ENCODE measurements at places on chromosomes 2 and 18.

DNA sequence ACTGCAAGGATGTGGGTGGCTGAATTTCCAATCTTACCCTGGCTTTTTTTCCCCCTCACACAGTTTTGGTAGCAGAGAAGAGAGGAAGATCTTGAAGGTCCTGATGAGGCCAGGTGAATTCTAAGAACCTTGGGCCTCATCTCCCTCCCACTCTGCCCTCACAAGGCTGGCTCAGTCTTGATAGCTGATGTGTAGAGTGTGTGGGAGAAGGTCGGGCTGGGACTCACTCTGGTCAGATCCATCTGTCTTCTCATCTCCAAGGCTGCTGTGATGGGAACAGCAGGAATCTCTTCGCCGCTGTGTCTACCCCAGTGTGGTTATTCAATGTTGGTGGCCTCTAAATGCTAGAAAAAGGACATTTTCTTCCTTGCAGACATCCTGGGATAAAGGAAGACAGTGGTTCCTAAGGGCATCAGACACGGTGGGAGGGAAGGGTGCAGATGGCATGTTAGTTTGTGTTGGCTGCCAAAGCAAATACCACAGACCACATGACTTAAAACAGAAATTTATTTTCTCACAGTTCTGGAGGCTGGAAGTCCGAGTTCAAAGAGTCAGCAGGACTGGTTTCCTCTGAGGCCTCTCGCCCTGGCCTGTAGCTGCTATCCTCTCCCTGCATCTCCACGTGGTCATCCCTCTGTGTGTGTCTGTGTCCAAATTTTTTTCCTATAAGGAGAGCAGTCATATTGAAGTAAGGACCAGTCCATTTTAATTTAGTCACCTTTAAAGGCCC lies 37.6 kb upstream of the MGAT4A start:
- no peak for DNase-seq

DNA sequence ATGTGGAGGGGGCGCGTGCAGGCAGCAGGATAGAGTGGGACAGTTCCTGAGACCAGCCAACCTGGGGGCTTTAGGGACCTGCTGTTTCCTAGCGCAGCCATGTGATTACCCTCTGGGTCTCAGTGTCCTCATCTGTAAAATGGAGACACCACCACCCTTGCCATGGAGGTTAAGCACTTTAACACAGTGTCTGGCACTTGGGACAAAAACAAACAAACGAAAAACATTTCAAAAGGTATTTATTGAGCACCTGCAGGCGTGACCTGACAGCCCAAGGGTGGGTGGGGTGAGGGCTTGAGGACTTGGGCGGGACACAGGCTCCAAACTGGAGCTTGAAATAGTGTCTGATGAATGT lies 4.6 kb upstream of the CTDSP1 start:
- no peak for DNase-seq

- DNase-seq = no peak
These were observed 27.1 kb upstream of the PTMA start for GRCh38 chr2:231680992-231681852.

- no peak for DNase-seq
These were observed 89.2 kb upstream of the MYO3B start for GRCh38 chr2:170088776-170089175.

DNA sequence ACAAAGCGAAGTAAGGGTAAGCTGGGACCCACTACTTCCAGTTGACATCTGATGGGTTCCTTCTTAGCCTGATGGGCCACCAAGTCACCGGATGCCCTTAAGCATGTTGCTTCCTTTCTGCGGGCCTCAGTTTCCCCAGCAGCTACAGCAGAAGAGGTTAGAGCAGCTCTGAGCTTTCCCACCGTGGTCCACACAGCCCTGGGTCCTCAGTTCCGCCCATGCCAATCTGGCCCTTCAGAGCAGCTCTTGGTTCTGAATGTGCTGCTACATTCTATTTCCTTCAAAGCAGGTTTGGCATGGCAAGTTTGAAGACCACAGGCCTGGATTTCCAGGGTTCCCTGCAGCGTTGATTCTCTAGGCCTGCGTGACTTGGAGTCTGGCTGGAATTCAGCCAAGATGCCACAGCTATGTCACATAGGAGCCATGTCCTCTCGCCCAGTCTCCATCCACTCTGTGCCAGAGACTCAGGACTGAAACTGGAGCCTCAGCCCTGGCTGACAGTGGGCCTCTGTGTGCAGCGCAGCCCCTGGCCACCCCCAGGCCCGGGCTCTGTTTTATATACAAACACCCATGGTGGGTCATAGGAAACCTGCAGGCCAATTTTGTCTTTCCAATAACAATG lies 79.6 kb downstream of the TFCP2L1 start:
- DNase-seq = no peak

DNA sequence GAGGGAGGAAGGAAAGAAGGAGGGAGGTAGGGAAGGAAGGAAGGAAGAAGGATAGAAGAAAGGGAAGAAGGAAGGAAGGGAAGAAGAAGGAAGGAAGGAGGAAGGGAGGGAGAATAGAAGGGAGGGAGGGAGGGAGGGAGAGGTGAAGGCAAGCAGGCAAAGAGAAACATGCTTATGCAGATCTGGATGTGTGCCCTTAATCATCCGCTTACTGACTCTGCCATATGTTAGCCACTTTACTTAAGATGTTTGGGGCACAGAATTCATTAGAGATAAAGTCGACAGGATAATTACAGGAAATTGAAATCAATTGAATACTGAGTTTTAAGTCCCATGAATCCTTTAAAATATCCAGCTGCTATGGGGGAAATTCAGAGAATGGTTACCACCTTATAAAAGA lies 334.2 kb downstream of the GRB14 start:
- no peak for DNase-seq

GRCh38 chr18:63099848-63100629 lies 219.5 kb downstream of the BCL2 start:
- DNase-seq = no peak

DNA sequence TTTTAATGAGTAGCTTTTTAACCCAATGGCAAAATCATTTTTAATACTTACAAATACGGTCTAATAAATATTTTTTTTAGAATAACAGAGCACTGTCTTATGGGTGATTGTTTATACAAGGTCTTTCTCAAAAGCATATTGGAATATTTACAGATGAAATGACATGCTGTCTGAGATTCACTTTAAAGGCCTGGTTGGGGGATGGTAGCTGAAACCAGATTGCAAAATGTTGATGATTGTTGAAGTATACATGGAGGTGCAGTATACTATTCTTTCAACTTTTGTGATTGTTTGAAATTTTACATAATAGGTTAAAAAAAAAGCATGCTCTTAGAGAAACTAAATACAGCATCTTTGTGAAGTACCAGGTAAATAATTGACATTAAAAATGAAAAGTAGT lies 111.2 kb downstream of the FMNL2 start:
- no peak for DNase-seq

DNA sequence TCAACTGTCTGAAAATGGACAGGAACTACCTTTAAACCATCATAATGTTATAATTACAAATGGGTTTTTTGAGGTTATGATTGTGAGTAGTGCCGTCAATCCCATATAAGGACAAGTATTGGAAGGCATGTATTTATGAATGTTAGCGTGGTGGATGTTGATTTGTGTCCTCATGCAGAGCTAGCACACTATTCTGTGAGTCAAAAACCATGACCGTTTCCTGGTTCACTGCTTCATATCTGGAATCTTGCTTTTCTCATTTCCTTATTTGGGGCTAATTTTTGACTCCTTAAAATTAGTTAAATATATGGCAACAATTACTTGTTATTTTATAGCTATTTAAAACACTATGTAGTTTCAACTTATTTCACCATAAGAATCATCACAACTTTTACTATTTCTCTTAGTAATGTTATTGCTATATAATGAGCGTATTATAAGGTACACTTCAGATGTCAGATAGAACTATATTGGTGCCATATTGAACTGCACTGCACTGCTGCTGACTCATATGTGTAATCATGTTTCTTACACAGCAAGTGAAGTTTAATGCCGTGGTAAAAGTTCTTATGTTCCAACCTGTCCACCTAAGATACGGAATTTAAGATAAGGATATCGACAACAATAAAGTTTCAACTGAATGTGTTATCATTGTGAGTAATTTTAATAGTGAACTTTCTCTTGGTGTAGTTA lies 192.8 kb downstream of the PTGR3 start:
- DNase-seq = no peak

DNA sequence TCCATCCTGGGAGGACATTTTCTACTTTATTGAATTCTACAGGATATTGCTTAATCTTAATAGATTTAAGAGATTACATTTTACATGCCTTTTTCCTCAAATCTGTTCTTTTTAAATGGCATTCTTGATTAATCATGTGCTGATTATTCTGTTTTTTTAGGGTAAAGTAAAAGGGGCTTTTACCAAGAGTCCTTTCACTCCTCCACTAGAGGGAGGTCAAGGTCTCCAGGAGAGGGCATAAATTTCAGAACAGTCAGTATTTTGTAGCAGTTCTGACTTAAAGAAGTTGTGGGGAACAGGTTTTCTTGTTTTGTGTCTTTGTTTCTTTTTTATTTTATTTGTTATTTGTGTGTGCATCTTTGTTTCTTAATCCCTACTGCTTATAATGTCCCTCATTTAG lies 25.4 kb downstream of the WDR75 start:
- no peak for DNase-seq

GRCh38 chr2:30239308-30239985 lies 8.1 kb downstream of the LBH start:
- DNase-seq = no peak

GRCh38 chr18:9961041-9961440 lies 47.2 kb downstream of the VAPA start:
- DNase-seq = no peak

DNA sequence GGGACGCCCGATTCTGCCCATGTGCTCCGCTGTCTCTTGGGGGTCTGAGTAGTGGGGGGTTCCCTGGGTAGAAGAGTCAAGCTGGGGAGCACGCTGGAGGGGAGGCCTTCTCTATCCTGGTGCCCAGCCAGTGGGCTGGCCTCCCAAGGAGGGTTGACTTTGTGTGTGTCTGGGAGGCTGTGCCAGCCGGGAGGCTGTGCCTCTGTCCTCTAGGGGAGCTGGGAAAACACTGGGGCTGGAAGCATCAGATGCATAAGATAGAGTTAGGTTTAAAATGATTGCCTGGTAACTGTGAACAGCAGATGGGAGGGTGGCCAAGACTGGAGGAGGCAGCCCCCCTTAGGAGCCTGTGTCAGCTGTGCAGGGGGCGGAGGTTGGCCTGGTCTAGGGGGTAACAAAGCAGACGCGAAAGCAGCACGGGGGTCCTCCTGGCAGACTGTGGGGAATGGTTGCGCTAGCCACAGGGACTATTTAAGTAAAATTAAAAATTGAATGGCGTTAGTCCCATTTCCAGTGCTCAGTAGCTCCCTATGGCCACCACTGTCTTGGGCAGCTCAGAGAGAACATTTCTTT lies 1.3 kb downstream of the ING5 start:
- DNase-seq = no peak

DNA sequence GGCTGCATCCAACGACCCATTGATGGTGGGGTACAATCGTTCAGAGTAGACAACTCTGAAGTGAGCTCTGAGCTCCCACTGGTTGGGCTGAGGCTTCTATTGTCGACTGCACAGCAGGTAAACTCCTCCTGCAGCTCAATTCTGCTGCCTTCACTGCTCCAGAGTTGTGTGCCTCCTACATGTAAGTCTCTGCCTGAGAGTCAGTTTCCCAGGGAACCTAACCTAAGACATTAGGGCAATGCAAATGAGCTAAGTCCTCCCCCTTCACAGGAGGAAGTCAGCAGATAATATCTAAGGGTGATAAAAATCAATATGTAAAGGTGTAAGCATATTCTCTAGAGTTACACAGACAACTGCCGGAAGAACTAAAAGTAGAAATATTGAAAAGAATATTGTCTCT lies 22.5 kb upstream of the ACYP2 start:
- DNase-seq = no peak

GRCh38 chr2:42953216-42953615 lies 160.8 kb upstream of the HAAO start:
- DNase-seq = no peak

GRCh38 chr18:53944721-53945120 lies 279.7 kb downstream of the MBD2 start:
- no peak for DNase-seq

DNA sequence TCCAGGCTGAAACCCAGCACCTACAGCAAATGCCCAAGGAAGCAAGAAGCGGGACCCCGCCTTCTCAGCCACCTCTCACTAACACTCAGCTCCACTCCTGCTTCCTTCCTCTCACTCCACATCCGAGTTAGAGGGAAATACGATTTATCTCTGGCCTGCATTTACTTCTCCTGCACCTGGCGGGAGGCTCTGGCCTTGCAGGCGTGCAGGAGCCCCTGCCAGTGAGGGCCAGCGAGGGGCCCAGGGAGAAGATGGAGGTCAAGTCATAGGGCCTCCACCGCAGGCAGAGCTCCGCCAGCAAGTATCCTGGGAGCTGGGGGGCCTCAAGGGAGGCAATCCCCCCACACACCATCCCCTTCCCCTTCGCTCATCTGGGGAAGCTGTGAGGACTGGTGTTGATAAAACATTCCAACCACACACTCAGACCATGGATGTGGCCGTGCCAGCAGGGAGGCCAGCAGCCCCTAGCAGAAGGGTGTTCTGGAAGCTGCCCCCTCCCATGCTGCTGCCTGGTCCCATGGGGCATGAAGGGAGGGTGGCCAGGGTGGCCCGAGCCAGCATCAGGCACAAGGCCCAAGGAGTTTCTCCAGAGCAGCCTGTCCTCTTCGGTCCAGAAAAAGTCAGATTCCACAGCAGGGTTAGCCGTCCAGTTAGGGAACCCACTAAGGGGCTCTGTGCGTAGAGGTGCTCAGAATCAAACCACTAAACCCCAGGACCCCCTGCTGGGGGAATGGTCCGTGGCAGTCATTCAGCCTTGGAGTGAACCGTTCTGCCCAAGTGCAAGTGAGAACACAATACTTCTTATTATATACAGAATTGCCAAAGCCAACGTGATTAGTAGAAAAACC lies 91.2 kb downstream of the HDAC4 start:
- DNase-seq = no peak

DNA sequence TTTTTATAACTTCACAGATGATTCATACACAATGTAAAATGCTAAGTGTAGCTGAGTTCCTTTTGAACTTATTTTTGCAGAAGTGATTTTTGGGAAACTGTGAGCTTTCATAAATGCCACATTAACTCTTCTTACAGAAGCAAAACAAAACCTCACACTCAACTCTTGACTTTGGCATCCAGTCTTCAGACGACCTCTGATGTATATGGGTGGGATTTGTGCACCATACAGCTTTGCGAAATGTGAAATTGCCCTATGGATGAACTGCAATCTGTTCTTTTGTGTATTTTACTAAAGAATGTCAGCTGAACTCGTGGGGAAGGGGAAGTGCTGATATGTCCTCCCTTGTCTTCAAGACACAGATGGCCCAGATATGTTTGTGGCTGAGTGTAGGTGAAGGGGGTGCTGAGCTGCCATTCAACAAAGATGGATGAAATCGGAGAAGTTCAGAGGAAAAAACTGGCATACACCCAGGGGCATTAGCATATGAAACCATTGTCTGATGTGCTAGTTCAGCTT lies 218.3 kb downstream of the PTGR3 start:
- DNase-seq = no peak

DNA sequence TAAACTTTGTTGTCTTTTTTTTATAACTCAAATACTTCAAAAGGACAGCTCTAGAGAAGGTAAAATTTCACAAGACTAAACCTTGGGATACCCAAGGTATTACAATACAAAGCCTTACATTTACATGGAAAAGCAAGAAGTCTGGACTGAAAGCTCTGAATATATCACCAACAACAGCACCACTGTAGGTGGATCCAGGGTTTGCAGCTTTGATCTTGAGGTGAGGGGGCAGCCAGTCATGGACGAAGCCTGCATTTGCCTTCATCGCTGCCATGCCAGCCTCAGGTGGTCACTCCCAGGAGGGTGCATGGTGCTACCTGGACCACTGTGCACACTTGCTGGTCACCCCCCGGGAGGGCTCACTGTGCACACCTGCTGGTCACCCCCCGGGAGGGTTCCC lies 36.6 kb downstream of the RBFA start:
- no peak for DNase-seq

GRCh38 chr2:21860907-21861306 lies 737.1 kb downstream of the TDRD15 start:
- no peak for DNase-seq

Measured in HS-5 (cell line).